ENCODE measurements at places on chromosomes 7 and 10.

GRCh38 chr10:69901628-69902505 lies 100.2 kb downstream of the COL13A1 start:
- DNase-seq = no peak

DNA sequence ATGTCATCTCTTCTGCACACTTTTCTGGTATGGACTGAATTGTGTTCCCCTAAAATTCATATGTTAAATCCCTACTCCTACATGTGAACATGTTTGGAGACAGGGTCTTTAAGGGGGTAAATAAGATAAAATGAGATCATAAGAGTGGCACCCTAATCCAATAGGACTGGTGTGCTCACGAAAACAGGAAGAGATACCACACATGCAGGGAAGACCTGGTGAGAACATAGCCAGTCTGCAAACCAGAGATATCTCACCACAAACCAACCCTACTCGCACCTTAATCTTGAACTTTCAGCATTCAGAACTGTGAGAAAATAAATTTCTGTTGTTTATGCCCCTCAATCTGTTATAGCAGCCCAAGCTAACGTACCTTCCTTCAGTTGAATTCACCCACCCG lies 51.8 kb downstream of the VWDE start:
- DNase-seq = no peak

GRCh38 chr10:116408719-116409118 lies 18.9 kb upstream of the PNLIPRP3 start:
- no peak for DNase-seq

GRCh38 chr10:14208231-14208630 lies 122.5 kb downstream of the FRMD4A start:
- DNase-seq = no peak

- no peak for DNase-seq
Observed at GRCh38 chr7:51066405-51066882, 250.2 kb downstream of the COBL start.

DNA sequence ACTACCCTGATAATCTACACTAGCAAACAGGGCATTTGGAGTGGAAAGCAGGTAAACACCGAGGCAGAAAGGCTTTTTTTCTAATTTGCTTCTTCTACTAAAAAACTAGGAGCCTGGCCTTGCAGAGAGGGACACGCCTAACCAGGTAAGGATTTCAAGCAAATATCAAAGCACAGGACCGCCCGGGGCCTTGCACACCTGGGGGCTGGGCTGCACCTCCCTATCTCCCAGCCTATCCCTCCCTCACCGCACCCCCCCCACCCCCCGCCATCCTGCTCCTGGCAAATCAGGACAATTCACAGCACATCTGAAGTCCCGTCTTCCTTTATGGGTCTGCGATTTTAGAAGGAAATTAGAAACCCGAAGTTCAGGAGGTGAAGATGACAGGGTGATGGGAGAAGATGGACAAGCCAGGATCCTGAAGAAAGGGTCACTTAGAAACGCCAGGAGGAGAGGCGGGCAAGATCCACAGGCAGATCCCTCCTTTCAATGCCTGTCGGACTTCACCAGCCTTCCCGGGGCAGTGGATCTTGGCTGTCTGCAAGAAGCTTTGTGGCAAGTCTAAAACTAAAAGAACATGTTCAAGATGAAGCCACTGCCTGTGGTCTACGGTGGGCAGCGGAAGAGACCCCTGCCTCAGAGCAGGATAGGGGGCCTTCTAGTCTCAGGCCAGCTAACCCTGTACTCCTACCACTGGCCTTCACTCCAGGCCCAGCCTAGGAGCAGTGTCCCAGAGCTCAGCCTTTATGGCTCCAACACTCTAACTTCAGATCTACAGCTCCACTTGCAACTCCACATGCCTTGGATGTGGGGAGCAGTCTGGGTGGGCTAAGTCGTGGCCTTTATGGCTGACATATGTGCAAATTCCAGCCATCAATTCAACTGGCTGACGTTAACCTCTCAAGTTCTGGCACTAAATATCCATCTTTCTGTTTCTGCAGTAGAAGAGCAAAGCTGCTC lies 43.9 kb downstream of the TNS3 start:
- DNase-seq = no peak

- DNase-seq = no peak
Observed at GRCh38 chr7:159154243-159154642, 9.6 kb upstream of the VIPR2 start.

- no peak for DNase-seq
Observed at GRCh38 chr7:99392046-99392445, 16.4 kb downstream of the PDAP1 start.

GRCh38 chr7:139231513-139232376 lies 708 bp downstream of the UBN2 start:
- no peak for DNase-seq

DNA sequence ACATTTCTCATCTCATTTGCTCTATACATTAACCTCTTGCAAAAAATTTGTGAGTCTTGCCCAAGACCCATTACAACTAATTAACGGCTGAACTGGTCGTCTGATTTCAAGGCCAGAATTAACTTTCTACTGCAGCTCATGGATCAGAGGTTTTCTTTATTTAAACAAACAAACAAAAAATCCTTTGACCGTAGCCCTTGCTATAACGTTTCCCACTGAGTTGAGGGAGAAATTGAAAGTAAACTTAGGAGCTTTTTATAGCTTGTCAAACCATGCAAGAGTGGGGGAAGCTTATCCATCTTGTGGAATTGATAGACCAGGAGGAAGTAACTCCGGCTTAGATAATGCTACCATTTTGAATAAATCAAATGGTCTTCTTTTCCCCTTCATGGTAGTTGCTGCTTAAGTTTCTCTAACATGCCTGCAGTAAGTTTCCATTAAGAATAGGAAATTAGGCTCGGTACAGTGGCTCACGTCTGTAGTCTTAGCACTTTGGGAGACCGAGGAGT lies 3.3 kb downstream of the SRGN start:
- DNase-seq = no peak

DNA sequence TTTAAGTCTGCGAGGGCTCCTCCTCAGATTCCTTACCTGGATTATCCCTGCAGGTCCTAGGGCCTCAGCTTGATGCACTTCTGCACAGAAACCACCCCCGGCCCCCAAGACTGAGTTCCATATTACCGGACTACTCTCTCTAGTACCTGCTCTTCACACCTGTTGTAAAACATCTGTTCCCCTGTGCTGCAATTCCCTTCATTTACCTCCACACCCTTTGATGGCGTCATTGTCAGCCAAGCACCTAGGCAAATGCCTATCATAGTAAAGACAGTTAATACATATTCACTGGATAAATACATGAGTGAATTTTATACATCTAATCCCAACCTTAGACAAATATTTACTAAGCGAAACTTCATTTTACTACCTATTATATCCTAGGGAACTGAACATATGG lies 275.5 kb downstream of the PLXDC2 start:
- DNase-seq = no peak

DNA sequence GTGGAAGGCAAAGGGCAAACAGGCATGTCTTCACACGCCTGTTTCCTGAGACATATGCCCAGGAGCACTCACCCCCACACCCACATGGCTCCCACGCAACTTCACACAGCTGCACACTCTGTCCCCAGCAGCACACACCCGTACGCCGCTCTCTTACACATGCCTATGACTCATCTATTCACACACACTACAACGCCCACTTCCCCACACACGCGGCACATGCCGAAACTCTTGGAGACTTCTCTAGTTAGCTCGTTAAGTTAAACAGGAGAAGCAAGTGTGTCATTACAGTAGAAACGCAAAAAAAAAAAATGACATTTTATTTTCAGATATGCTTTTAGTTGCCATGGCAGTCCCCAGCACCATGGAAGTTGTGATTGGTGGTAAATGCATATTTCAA lies 6.7 kb downstream of the CALN1 start:
- no peak for DNase-seq

DNA sequence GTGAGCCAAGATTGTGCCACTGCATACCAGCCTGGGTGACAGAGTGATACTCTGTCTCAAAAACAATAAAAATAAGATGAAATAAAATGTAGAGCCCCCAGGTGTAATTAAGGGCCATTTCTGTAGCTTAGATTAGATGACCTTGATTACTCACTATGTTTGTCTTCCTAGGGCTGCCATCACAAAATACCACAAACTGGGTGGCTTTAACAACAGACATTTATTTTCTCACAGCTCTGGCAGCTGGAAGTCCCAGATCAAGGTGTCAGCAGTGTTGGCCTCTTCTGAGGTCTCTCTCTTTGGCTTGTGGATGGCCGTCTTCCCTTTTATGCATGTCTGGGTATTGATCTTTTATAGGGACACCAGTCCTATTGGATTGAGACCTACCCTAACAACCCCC lies 6.1 kb downstream of the PTER start:
- no peak for DNase-seq

- DNase-seq = no peak
Observed at GRCh38 chr7:67387851-67388250, 391.2 kb downstream of the TYW1 start.

DNA sequence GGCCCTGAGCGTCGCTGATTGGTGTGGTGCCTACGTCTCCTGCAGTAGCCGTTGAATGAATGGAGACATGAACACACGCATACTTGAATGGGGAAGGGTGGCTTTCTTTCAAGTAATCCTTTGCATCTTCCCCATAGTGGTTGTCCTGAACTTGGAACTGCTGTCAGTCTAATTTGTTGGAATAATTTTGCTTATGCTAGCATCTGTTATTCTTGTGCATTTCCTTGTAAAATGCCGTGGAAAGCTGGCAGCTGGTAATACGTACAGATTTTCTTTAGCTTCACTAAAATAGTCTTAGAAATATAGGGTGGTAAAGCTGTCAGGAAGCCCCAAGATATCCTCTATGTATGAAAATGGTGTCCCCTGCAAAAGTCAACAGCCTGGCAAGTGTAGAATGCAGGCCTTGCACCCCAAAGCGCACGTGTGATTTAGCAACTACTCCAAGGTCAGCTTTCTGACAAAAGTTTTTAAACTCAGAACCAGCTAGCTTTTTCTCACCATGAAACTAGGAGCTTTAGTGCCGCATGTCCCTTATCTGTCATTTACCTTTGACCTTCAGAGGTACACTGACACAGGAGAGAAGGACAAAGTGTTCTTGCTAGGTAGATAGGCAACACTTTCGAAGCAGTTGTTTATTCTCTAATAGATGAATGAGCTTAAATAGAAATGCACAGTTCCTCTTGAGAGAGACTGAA lies 70.8 kb downstream of the RBM33 start:
- DNase-seq = no peak

GRCh38 chr7:945556-946255 lies 8.8 kb downstream of the ADAP1 start:
- DNase-seq = no peak

DNA sequence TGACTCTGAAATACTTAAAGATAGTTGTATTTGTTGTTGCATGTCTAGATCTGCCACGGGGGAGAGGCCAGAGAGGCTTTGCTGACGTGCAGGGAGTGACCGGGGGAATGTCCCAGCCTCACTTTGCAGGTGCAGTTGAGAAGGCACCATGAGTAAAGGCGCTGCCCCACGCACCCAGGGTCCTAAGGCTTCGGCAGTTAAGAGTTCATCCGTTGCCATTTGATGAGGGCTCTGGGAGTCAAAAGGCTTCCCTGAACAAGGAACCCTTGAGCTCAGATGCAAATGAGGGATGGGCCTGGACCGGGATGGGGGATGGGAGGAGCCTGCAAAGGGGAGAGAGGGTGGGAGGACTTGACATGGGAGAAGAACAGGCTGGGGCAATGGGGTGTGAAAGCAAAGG lies 20.4 kb downstream of the PPP2R2D start:
- DNase-seq = no peak

DNA sequence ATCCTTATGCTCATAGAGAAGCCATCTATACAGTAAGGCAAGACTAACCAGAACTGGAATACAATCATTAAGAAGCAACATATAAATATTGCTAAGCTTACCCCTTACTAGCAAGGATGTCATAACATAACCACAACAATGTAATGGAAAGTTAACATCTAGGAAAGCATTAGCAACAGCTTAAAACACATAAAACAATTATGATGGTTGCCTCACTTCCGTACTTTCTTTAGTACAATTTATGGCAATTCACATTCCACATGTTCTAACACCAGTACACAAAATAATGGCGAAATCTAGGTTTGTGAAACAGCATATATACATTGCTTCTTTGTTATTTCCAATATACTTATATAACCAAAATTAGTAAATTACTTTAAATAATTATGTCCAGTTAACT lies 195.0 kb downstream of the AHR start:
- no peak for DNase-seq

GRCh38 chr7:157404845-157405481 lies 68.2 kb downstream of the DNAJB6 start:
- DNase-seq = no peak

DNA sequence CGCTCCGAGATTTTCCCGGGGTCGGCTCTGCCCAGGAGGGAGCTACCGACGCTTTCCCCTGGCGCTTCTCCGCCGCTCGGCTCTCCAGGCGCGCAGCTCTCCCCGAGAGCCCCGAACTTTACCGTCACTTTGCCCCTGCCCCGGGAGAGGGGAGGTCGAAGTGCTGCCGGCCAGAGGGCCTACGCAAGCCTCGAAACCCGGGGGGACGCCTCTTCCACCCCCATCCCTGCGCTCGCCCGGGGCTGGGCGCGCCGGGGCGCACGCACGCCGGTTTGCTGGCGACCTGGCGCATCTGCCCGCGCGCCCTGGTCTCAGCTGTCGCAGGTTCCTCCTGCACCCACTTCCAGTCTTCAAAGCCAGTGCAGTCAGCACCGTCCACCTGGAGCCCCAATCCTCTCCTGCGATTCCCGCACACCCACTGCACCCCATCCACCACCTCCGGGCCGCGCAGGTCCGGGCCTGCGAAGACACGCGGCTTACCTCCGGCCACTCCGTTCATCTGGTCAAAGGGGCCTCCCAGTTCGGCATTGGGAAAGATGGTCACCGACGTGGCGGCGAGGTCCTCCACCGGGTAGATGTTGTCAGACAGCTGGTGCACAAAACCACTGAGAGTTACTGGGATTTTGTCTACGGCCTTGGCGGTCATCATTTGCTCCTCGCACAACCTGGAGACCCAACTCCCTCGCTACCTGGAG lies 638 bp downstream of the EGR2 start:
- peak; percentile 10 for DNase-seq

DNA sequence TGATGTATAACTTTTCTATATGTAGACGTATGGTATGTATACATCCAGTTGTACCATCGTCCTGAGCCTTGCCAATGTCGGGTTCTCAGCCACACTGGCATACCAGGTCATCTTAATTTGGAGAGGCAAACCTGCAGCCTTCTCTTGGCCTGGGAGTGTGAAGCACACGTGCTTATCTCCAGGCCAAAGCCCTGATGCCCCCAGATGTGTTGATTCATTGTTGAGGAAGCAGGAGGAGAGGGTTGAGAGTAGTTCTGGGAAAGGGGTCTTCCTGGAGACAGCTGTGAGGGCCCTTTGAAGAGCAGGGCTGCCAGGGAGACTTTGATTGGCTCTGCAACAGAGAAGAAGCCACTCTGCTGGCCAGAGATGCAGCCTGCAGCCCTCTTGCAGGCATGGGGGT lies 155.6 kb downstream of the ARHGAP21 start:
- no peak for DNase-seq

DNA sequence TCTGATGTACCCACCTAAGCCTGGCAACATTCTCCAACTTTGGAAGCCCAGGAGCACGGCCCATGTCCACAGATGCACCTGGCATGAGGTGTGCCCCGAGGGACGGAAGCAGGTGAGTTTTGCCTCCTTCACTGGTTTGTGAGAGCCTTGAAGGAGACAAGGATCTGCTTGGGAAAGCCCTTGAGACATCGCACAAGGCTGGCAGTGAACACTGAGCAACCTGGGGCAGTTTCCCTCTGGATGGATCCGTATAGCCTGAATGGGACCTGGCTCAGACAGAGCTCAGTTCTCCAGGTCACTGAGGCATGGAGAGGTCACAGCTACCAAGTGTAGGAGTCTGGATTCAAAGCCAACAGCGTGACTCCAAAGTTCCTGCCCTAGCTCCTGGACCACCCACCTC lies 8.8 kb upstream of the NUPR2 start:
- no peak for DNase-seq

- DNase-seq = no peak
Observed at GRCh38 chr7:16649196-16649595, 3.2 kb downstream of the BZW2 start.
